ENCODE measurements at places on chromosomes 1 and 21.

- DNase-seq: no peak
These were observed 52.9 kb downstream of the FOXJ3 start for GRCh38 chr1:42282024-42282579.

GRCh38 chr1:147214842-147215539 lies 10.1 kb downstream of the FMO5 start:
- DNase-seq: no peak

DNA sequence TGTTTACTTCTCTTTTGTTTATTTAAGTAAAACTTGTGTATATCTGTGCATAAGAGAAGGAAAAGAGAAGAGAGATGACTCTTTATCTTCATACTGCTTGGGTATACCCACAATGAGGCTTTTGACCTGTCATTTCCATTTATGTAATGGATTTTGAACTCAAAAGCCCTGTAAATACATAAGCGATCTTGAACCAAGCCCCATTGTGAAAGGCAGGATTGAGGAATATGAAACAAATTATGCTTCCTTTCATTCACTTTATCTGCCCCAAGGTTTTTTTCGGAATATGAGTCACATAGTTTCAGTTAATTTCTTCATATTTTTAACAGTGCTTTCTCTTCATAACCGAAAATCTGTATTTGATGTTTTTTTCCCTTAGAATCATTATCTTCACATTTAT lies 21.4 kb downstream of the CNST start:
- no peak for DNase-seq

- DNase-seq: no peak
These were observed 462.4 kb upstream of the RGS18 start for GRCh38 chr1:191695865-191696264.

DNA sequence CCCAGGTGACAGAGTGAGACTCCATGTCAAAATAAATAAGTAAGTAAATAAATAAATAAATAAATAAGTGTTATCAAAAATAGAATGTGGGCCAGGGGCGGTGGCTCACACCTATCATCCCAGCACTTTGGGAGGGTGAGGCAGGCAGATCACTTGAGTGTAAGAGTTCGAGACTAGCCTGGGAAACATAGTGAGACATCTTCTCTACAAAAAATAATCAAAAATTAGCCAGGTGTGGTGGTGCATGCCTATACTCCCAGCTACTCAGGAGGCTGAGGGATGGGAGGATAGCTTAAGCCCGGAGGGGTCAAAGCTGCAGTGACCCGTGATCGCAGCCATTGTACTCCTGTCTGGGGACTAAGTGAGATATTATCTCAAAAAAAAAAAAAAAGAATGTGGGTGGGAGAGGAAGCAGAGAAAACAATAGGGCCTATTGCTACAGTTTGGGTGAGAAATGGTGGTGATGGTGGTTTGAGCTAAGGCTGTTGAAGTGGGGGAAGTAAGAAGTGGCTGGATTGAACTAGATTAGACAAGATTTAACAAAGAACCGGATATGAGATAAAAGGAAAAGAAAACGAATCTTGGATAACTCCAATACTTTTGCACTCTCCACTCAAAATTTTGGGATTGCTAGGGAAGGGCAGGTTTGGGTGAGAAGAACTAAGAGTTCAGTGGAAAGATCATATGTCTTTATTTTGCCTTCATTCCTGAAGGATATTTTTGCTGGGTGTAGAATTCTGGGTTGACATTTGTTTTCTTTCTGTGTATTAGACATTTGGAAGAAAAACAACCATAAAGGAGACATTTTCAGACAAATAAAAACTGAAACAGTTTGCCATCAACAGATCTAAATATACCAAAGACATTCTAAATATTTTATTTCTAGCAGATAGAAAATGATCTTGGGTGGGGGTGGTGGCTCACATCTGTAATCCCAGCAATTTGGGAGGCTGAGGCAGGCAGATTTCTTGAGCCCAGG lies 57.1 kb upstream of the SPOCD1 start:
- no peak for DNase-seq

DNA sequence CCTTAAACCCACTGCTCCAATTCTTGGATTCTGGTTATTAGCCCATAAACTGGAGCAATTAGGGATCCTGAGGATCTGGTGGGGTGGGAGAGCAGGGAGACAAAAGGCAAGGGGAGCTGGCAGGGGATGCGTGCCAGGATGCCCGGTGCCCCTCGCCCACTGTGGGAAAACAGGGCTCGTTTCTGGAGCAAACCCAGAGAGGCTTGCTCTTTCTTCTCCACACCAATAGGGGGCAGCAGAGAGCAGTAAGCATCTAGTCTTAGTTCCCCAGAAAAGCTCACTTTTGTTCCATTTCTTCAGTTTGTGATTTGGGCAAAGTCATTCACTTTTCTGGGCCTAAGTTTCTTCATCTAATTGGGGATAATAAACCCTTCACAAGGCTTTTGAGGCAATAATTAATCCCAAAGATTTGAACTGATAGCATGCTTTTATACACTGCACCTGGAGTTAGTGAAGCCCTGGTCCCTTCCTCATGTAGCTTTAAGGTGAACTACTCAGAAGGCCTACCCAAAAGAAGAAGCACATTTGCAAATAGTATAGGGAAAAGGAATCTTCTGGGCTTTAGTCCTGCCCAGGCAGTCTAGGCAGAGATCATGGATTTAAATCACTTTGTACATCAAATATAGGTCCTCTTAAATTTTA lies 160.6 kb upstream of the USP24 start:
- DNase-seq: no peak

DNA sequence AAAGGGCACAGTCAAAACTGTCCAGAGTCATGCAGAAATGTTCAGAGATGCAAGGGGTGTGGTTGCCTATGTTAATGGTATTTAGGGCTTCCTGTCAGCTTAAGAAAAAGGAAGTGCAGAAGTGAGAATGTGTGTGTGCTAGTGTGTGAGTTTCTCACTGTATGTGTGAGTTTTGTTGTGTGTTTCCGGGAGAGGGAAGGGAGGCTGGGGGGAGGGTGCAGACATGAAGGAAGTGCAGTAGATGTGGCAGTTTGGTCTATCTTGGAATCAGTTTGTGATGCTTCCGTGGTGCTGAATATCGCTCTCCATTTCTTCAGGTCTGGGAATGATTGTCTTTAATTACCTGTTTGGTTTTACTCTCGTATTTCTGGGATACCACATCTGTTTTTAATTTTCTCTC lies 16.5 kb upstream of the ATP6V1G3 start:
- DNase-seq: peak; percentile 14

GRCh38 chr1:116334868-116335635 lies 38.0 kb upstream of the ATP1A1 start:
- no peak for DNase-seq

- DNase-seq: peak; percentile 15
These were observed 80.3 kb downstream of the TTC3 start for GRCh38 chr21:37153196-37153934.

DNA sequence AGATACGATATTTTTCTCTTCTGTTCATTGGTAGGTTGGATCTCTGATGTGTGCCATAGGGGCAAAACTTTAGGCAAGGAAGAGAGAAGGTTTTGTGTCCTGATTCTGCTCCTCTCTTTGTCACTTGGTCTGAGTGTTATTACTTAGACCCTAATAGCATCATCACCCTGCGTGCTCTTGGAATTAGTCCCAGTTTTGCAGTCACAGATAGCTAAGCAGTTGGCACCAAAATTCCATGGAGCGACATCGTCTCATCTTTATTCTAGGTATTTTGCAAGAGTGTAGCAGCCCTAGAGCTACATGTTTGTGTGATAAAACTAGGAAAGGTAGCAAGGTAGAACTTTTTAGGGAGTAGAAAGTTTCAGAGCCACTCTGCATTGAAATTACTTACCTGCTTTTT lies 23.8 kb downstream of the PIP5K1A start:
- no peak for DNase-seq

- DNase-seq: no peak
These were observed 321.0 kb downstream of the RPS6KC1 start for GRCh38 chr1:213371847-213372619.

GRCh38 chr1:178500091-178500770 lies 3.5 kb upstream of the CLEC20A start:
- no peak for DNase-seq

DNA sequence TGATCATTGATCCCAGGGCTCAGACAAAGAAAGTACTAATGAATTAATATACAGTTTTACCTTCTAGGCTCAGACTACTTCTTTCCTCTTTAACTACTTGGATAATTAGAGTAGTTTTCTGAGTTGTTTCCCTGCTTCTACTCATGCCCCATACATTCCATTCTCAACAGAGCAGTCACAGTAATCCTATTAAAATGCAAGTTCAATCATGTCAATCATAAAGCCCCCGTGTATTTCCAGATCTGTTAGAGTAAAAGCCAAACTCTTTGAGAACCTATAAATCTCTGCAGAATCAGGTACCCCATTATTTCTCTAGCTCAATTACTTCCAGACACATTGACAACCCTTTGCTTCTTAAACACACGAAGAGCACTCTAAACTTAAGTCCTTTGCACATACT lies 242.1 kb upstream of the PRMT6 start:
- DNase-seq: no peak

GRCh38 chr21:28636752-28637691 lies 355.7 kb downstream of the LTN1 start:
- no peak for DNase-seq

DNA sequence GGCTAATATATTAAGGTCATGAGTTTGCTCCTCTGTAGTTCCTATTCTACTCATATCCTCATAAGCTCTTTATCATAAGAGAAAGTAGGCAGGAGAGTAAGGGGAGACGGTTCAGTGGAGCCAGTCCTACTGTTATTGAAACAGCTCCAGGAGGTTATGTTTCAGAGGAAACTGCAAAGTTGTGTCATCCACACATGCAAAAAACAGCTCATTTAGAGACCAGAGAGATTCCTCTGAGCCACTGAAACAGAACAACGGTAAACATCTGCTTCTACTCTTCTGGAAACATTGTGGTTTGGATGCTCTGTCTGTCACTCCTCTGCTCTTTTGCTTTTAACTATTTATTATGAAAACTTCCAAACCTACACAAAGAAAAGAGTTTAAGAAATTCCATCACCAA lies 66.3 kb upstream of the PPP2R5A start:
- no peak for DNase-seq

DNA sequence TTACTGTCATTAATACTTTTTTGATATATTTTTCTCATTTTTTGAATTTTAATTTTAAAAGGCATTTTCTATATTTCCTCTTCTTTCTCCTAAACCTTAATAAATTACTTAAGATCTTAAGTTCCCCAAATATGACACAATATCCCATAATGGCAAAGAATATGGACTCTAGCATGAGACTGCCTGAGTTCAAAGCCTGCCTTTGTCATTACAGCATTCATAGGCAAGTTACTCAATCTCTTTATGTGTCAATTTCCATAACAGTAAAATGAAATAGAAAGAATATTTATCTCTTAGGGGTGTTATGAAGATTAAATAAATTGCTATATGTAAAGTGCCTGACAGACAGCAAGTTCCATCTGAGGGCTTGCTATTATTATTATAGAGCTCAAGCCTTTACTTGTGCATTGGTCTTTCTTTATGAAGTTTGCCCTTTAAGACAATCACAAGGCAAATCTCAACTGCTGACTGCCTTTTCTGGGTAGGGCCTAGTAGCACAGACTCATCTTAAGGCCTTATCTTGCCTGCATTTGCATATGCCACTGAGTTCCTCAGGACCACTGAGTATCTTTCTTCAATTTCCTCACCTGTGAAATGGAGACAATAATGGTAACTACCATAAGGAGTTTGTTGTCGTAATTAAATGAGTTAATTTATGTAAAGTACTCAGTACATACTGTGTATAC lies 231.0 kb downstream of the NRIP1 start:
- DNase-seq: no peak

GRCh38 chr1:59903141-59903754 lies 23.3 kb downstream of the CYP2J2 start:
- DNase-seq: no peak

- DNase-seq: no peak
These were observed 248.1 kb upstream of the RAB4A start for GRCh38 chr1:229022595-229023333.

GRCh38 chr1:101706366-101706765 lies 290.4 kb downstream of the OLFM3 start:
- DNase-seq: no peak

DNA sequence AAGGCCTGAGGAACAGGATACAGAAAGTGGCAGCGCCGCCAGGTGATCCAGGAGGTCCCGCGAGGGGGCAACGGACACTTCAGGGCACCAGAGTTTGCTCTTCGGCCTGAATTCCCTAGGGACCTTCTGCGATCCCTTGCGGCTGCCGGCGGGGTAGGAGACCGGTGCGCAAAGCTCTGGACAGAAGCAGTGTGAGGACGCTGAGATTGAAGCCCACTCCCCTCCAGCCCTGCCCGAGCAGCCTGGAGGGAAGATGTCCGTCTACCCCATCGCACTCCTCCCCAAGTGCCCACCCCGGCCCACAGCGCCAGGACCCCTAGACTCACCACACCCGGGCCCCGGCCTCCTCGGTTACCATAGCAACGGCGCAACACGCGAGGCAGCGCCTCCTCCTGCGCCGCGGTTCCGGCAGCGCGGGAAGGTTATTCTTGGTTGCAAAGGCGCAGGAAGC lies at the start of gene ANKRD45:
TSS of gene ANKRD45 (minus strand) at position 361 of the 451 bp plus-strand sequence. CDS start 10,433 bp downstream, outside the sequence.
- peak; percentile 29 for DNase-seq

- DNase-seq: no peak
These were observed 106.3 kb downstream of the HIVEP3 start for GRCh38 chr1:41812453-41812852.

GRCh38 chr21:45180246-45180599 lies 105.8 kb downstream of the ADARB1 start:
- DNase-seq: no peak

DNA sequence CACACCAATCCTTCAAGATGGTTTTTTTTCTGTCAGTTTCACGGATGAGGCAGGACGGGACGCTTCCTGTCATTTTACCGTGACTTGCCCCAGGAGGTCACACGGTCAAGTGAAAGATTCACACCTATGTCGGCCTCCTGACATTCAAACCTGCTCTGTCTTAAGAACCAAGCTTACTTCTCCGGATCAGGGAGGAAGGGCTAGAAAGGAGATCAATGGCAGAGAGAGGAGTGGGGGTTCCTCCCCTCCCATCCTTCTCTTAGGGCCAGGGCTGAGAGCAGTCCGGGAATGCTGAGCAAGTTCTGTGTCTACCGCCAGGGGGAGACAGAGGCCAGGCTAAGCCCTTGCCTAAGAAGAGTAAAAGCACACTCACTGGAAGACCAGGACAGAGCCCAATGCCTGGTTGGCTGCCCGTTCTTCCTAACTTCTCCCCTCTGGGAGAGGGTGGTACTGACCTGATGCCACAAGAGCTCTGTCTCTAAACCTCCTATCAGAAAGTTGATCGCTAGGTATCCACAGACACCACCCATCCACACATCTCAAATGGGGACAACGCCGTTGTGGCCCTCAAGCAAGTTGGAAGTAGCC lies 1.1 kb upstream of the PPM1J start:
- peak; percentile 91 for DNase-seq

GRCh38 chr1:1050577-1051052 lies 23.5 kb downstream of the RNF223 start:
- no peak for DNase-seq
